ENCODE measurements at places on chromosomes 12 and 14.

DNA sequence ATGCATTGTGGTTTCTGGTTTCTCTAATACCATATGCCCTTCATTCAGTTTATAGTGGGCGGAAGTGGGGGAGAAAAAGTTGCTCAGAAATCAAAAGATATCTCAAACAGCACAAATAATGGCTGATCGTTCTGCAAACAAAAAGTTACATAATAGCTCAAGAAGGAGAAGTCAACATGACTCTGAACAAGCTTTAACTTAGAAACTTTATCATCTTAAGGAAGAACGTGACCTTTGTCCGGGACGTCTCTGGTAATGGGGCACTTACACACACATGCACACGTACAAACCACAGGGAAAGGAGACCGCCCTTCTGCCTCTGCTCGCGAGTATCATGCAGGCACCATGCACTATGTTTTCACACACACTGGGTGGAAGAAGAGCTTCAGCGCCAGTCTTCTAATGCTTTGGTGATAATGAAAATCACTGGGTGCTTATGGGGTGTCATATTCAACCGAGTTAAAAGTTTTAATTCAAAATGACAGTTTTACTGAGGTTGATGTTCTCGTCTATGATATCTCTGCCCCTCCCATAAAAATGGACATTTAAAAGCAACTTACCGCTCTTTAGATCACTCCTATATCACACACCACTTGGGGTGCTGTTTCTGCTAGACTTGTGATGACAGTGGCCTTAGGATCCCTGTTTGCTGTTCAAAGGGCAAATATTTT lies 4.7 kb downstream of the FOS start:
- H3K4me1 ChIP-seq = peaks cover 6% of the 10 kb centered on the region
- H3K27ac ChIP-seq = no peak overlapping the region
- H3K36me3 ChIP-seq = peaks cover 30% of the 10 kb centered on the region
- H3K4me3 ChIP-seq = no peak overlapping the region

DNA sequence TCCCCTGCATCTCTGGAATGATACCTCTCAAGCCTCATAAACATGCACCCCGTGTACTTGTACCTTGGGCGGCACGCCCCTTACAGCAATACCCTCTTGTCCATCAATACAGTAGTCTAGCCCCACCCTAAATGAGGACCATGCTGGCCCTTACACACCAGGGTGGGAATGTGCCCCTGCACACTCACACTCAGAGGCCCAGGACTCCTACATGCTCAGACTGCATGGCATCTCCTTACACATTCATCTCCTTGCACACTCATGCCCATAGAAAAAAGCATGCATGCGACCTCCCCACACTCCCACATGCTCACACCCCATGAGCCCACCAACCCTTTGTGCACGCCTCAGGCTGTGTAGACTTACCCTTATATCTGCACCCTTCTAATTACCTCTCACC lies 22.0 kb downstream of the ITGA7 start:
- no peak overlapping the region for H3K27ac ChIP-seq
- no peaks in the 10 kb centered on the region for H3K36me3 ChIP-seq
- no peak for DNase-seq

DNA sequence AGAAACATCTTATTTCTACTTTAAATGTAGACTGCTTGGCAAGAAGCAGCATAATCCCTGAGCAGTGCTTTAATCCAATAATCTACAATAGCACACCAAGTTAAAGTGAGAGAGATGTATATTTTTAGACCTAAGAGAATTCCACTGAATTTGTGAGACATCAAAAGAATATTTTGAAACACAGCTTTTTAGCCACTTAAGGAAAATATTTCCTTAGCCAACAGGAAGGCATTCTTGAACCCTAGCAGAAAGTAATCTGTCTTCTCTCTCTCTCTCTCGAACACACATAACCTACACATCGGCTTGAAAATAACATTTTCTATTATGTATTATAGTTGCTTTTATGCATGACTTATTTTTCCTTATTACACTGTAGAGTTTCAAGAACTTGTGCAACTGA lies 34.0 kb downstream of the KITLG start:
- no peak for DNase-seq
- no peaks in the 10 kb centered on the region for H3K36me3 ChIP-seq
- no peaks in the 10 kb centered on the region for H3K4me1 ChIP-seq
- no peak overlapping the region for H3K4me3 ChIP-seq
- H3K27ac ChIP-seq = no peak overlapping the region

DNA sequence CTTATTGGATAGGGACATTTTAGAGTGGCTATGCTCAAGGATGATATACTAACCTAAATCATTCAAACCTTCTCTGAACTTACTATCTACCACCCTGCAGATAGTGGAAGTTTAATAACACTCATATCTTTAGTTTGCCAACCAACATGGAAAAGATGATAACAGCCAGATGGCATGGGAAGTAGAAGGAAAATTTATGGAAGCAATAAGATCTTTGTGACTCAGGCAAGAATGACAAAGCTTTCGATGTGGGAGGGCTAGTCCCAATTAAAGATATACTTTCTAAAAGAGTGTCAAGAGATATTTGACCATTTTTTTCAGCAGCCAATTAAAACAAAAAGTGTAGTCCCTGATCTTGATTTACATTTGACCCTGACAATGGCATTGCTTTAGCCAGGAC lies 631.7 kb downstream of the RPS29 start:
- no peaks in the 10 kb centered on the region for H3K4me1 ChIP-seq
- no peak for DNase-seq
- no peak overlapping the region for H3K4me3 ChIP-seq
- H3K27ac ChIP-seq = no peak overlapping the region
- no peaks in the 10 kb centered on the region for H3K27me3 ChIP-seq

DNA sequence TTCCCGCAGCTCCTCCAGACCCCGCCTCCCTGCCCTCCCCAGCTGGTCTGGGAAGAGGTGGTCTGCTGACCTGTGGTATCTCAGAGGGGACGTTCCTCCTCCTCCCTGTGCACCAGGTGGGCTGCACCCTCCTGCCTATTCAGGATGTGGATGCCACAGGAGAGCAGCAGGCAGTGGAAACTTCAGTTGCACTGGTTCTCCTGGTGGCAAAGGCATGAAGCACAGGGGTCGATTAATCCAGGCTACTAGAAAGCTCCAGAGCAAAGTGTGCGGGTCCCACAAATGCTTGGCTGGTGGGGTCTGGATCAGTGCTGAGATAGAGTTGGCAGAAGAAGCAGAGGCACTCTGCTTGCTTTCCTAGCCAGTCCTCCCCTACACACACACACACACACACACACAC lies 197.0 kb downstream of the SLC41A2 start:
- H3K27me3 ChIP-seq = no peaks in the 10 kb centered on the region
- no peak overlapping the region for H3K4me3 ChIP-seq
- H3K27ac ChIP-seq = no peak overlapping the region
- peaks cover 11% of the 10 kb centered on the region for H3K4me1 ChIP-seq
- no peak for DNase-seq
- H3K36me3 ChIP-seq = peaks cover 24% of the 10 kb centered on the region
